ENCODE measurements at places on chromosomes 2 and 18.

- DNase-seq, result no peak
Observed at GRCh38 chr18:12324991-12325725, 17.1 kb downstream of the TUBB6 start.

DNA sequence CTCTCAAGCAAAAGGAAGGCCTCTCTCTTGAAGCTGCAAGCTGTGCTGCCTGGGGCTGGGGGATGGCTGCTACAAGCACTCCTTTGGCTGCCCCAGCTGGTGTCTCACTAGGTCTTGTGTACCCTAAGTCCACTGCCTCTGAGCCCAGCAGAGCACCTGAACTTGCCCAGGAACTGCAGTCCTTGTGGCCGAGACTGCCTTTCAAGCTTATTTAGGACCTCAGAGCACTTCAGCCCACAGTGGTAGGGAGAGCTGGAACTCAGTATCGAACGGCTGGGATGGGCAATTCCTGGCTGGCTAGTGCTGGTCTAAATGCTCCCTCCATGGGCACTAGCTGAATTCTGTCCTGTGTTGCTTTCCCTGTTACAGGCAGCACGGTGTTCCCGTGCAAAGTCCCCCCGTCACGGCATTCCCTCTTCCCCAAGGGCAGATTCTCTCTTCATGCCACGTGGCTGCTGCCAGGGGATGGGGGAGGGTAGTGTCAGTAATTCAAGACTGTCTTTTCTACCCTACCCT lies 25.9 kb downstream of the STPG4 start:
- no peak for DNase-seq

- DNase-seq, result no peak
Observed at GRCh38 chr18:25825056-25825455, 265.4 kb downstream of the SS18 start.

- DNase-seq, result no peak
Observed at GRCh38 chr18:22451796-22452195, 34.1 kb upstream of the CTAGE1 start.

GRCh38 chr18:36519358-36519757 lies 221.8 kb downstream of the FHOD3 start:
- no peak for DNase-seq

GRCh38 chr2:2159336-2159735 lies 171.7 kb downstream of the MYT1L start:
- no peak for DNase-seq

- no peak for DNase-seq
Observed at GRCh38 chr2:111200333-111200881, 79.7 kb downstream of the BCL2L11 start.

GRCh38 chr2:178448968-178449661 lies 1.9 kb downstream of the PRKRA start:
- no peak for DNase-seq

DNA sequence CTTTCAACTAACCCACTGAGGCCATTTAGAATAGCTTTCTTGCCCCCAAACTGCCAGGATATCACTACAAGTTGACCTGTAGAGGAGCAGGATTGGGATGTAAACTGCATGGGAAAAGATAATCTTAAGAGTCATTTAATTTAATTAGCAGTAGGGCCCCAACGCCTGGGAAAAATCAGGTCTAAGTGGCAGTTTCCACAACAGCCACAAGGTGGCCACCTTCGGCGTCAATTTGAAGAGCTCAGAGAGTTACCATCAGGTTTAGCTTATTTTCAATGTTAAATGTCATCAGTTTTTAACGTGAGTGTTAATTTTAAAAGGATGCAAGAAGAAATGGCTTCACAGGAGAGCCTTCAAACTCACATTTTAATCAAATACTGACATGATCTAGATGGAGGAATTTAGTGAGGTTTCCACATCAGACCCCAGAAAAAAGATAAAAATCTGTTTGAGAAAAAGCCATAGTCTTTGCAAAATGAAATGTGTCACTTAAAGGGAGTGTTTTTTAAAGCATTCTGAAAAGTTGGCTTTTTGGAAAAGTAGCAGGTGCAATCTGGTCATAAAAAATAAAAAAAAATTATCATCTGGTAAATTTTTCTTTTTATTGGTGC lies 77.3 kb upstream of the UPP2 start:
- DNase-seq, result peak; percentile 45

DNA sequence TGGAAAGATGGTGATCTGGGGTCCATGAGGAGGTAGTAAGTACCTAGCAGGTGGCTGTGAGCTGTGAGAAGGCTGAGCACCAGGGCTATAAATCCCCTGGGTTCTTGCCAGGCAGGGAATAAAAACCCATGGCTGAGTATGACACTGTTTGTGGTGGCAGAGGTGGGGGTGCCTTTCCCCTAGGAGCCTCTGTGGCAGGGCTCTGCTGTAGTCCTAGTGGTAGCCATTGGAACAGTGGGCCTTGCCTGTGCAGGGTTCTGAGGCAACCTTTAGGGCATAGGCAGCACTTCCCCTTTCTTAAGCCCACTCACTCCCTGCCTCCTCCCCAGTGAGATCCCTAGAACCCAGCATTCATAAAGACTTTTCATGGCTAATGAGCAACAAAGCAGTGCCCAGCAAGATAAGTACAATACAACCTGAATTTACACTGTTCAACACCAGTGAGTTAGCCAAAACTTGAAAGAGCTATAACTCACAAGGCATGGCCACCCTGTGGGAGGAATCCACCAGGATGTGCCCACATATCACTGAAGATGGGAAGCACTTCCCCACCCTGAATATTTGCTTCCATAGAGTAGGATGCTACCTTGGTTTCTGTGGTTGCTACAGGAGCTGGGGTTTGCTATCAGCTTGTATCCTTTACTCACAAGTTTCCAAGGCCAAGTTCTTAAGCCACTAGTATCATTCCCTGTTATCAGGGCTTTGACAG lies 100.9 kb upstream of the NEUROD1 start:
- no peak for DNase-seq

- DNase-seq, result no peak
Observed at GRCh38 chr2:142585785-142586184, 291.7 kb upstream of the KYNU start.

GRCh38 chr18:12029786-12030584 lies 48.7 kb downstream of the IMPA2 start:
- DNase-seq, result no peak
